Cortex of kidney (tissue), 1 donor: ENCODE measurements at places on chromosomes 4 and X.

DNA sequence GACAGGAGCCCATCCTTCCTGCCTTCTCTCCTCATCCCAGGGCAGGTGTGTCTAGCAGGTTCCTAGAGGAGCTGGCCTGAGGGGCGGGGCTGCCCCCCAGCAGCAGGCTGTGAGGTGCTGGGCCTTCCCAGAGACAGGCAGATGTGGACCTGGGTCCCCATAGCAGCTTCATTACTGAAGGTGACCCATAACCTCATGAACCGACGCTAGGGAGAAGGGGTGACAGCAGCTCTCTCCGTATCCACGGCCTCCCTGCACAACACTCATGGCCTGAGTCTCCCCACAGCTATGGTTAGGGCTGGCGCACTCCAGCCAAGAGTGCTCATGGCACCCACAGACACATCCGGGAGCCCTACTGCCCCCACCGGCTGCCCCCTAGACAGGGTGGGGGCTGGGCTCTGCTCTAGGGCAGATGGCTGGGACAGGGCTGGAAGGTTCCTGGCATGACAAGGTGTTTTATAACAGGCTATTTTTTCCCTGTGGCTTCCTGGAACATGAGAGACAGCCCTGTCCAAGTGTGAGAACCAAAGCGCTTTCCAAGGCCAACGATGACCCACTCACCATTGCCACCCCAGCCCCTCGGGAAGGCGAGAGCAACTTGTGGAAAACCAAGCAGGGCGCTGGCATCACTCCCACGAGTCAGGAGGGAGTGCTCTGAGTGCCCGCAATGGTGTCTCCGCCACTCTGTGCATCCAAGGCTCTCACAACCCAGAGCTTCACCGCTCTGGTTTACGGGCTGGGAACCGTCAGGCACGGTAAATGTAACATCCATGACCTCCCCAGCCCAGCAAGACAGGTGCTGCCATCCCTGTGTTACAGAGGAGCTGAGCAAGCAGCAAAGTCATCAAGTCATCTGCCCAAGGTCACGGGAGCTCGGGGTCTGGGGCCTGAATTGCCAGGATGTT, 59.8 kb downstream of the ACOX3 start:
- DNase-seq, result no peak

DNA sequence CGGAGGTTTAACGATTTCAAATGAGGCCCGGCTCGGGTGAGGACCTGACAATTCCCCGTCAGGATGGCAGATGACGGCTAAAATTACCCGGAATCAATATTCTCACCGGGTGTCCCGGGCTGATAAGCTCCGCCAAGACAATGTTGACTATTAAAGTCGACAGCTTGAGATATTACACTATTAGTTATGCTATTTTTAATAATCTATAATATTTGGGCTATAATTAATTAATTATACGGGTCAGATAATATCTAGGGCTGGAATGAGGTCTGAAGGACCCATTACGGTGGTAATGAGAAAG, 9.4 kb upstream of the NKX1-1 start:
- DNase-seq, result no peak

GRCh38 chr4:25343671-25344070, 31.1 kb downstream of the ZCCHC4 start:
- DNase-seq, result no peak

DNA sequence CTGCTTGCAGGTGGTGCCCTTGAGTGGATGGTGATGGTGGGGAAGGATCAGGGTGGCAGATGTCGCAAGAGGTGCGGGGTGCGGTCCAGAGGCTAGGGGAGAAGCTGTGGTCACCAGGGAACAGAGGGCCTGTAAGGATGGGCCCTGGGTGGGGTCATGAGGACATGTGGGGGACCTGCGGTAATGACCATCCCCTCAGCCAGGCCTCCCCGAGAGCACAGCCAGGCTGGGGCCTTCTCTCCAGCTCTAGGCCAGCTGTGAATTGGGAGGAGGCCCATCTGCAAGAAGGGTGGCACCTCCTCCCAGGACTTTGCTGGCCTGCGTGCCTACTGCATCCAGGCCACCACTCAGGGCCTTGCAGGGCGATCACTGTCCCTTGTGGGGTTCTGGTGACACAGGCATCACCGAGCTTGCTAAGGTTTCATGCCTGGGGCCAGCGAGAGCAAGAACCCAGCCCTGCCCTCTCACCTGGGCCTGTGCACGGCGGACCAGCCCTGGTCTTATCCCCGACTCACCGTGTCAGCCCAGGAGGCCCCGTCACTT, 34.1 kb upstream of the MXD4 start:
- no peak for DNase-seq

DNA sequence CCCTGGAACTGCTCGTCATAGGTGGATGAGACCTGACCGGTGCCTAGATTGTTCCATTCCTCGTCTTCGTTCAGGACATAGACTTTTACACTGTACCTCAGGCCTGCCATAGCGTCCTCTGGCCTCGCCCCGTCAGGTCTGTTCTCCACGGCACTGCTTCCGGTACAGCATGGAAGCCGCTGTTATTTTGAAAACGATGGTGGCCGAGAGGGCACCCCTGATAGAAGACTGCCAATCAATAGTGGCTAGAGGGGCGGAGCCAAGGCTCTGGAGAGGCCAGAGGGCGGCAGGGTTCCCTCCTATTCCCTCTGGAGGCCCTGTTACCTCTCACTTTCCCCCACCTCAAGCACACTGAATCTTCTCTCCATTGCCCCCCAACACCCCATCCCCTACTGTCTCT, at the start of gene PPP4R3C:
PPP4R3C (minus strand) TSS at position 155 of the 400 bp plus-strand sequence; CDS start at position 110, 45 bp downstream.
- DNase-seq, result no peak

DNA sequence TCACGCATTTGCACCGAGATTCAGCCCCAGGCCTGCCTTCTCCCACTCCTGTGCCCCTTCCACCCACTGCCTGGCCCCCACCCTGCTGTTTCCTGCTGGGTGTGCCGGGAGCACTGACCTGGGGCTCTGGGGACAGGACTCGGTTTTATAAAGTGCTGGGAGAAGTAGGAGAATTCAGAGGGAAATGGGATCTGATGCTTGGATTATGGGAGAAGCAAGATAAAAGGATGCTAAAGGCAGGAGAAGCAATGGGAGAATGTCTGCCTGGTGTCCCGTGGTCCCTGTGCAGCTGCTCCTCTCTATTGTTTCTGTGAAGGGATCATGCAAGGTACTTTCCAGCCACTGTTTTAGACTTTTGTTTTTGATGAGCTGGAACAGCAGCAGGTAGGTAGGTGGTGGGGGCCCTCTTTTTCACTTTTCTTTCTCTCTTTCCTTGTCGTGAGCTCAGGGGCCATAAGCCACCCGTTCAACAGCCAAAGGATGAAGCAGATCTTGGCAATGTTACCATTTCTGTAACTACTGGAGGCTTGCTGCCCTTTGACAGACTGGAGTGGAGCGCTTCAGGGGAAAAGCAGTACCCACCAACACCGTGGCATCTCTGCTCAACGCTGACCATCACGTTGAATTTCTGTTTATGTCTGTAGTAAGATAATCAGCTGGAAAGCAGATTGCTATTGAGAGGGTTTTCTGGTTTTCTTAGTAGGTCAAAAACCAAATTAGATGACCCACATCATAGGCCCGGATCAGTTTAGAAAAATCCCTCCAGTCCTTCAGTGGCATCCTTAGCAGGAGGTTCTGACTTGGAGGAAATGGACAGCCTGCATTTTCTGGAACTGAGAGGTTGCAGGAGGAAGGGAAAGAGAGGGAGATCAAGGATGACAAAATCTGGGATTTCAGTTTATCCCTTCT, 63.8 kb upstream of the ENPP6 start:
- no peak for DNase-seq

DNA sequence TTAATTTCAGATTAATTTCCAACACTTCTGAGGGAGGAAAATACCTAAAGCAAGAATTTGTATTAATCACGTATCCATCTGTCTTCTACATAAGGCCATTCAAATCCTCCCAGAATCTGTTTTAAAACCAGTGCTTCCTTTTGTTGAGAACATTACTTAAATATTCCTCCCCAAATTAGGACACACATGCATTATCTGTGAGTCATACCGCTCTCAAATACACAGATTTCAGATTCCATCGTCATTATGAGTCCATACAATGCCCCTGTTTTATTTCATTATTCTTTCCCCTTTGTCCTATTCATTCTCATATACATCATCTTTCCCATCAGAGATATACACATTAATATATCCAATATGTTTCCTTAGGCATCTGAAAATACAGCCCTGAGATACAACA, 57.3 kb upstream of the PRSS12 start:
- DNase-seq, result no peak

DNA sequence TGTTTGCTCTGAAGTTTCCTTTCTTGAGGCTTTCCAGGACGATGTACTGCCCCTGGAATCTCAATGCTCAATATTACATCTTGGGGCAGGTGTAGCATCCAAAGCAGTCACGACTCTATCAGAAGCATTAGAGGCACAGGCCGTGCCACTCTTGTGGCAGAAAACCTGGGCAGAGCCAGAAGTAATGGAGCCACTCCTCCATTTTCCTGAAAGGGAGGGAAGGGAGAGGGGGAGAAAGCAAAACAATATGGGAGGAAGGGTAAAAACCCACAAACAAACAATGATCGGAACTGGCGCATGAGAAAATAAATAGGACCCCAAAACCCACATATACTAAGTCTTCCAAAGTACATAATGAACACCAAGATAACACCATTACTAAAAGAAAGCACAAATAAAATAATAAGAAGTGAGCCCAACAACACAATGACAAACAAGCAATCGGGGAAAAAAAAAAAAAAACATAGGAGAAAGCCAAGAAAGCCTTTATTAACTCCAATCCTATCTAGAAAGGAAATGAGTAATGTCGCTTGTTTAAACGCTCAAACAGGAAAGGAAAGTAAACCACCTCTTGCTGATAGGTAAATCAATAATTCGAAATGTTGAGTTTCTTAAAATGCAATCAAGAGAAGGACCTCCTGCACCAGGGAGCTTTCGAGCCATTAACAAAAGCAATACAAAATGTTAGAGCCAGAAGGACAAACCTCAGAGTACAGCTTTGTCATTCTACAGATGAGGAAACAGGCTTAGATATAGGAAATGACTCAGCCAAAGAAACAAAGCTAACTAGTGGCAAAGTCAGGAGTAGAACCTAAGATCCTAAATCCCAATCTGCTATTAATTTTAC, 117.4 kb downstream of the ATRX start:
- DNase-seq, result no peak

DNA sequence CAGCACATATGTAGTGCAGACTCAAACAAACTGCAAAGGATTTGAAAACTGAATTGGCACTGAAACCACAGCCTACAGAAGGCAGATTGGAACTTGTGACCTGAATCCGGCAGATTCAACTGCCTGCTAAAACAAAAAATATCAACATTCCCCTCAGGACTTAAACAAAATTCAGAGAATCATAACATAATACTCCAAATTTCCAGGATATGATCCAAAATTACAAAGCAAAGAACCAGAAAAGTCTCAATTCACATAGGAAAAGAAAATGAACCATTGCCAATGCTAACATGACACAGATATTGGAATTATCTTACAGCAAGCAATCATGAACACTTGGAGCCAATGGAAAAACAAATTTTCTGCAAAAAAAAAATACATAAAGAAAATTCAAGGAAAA, 250.4 kb downstream of the PRDM5 start:
- no peak for DNase-seq

- DNase-seq, result no peak
Observed at GRCh38 chr4:155174668-155175067, 33.8 kb upstream of the NPY2R start.

GRCh38 chrX:131356725-131357124, 67.6 kb upstream of the IGSF1 start:
- no peak for DNase-seq

DNA sequence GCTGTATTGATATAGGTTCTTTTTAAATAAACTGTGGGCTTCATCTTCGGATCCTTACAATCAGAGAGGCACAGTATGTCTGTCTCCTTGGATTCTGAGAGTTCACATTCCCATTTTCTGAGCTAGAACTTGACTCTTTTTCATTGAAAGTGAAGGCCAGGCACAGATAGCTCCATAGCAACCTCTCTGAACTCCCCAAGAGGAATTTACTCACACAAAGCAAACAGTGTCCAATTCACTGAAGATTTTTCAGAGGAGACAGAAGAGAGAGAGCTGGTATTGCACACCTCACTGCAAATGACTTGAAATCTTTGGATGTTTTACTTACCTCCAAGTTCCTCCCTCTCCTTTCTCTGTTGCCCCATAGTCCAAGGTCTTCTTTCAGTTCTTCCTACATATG, 130.9 kb upstream of the CASK start:
- no peak for DNase-seq

GRCh38 chrX:51608766-51609165, 9.9 kb downstream of the CENPVL3 start:
- no peak for DNase-seq

DNA sequence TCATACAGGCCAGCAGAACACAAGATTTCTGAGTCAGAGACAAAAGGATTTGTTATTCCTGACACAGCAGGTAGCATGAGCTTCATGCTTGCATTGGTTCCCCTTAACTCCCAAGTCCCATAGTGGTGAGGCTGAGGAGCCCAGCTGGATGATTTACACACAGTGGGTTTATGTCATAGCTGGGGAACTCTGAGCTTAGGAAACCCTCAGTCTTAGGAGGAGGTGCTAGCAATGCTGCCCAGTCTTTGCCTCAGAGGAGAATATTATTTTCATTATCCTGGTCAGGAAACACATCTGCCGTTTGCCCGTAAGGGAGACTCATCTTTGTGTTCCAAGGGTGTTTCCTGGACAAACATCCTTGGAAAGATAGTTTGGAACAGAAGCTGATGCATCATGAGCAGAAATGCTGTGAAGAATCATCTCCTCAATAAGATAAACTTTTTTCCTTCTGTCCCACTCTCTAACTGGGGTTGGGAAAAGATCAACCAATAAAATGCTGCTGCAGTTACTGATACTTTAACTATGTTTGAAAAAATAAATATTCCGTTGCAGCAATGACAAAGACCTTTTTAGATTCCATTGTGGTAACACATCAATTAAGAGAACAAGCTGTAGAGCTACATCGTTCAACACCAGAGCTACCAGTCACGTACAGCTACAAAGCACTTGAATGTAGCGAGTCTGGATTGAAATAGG, 146.8 kb downstream of the DCLK2 start:
- no peak for DNase-seq

GRCh38 chr4:145936142-145936996, 2.3 kb downstream of the ZNF827 start:
- DNase-seq, result no peak

GRCh38 chr4:150974750-150975149, 40.3 kb downstream of the LRBA start:
- no peak for DNase-seq

DNA sequence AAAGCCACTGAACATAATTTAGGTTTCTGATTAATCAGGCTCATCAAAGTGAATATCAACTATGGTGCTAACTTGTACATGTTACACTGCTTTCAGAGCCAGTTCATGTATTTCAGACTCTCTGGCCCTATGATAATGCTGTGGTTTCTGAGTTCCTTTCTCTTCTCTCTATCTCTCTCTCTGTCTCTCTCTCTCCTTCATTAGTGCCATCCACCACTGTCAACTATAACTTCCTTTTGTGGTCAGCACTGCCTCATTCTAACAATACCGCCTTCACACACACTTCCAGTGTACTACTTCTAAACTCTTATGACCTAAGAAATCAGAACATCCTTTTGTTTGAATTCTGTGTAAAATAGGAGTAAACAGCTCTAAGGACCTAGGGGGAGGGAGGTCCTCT, 907.1 kb downstream of the RPA4 start:
- no peak for DNase-seq

GRCh38 chr4:154024097-154024694, 235.3 kb upstream of the SFRP2 start:
- DNase-seq, result no peak
